ENCODE measurements at places on chromosomes 7 and 10. TPM values are rescaled to one million over a fixed set of nuclear protein-coding genes. Genes with fewer than 3 reads are reported as not detected.

DNA sequence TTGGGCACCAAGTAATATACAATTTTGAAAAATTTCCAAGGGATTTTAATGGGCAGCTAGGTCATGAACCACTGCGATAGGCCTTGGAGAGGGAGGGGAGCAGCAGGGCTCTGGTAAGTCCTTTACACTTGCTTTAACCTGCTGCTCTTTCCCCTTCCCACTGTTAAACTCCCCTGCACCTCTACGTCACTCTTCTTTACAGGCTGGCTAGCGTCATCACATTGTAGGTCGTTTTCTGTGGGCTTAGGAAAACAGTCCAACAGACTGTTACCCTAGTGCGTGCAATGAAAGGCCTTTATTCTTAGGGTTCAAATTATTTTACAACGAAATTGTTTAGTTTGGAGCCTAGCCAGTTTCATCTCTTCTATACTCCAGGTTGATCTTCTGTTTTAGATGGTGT is 235.7 kb downstream of the AUTS2 start:
- DNase-seq, result no peak

DNA sequence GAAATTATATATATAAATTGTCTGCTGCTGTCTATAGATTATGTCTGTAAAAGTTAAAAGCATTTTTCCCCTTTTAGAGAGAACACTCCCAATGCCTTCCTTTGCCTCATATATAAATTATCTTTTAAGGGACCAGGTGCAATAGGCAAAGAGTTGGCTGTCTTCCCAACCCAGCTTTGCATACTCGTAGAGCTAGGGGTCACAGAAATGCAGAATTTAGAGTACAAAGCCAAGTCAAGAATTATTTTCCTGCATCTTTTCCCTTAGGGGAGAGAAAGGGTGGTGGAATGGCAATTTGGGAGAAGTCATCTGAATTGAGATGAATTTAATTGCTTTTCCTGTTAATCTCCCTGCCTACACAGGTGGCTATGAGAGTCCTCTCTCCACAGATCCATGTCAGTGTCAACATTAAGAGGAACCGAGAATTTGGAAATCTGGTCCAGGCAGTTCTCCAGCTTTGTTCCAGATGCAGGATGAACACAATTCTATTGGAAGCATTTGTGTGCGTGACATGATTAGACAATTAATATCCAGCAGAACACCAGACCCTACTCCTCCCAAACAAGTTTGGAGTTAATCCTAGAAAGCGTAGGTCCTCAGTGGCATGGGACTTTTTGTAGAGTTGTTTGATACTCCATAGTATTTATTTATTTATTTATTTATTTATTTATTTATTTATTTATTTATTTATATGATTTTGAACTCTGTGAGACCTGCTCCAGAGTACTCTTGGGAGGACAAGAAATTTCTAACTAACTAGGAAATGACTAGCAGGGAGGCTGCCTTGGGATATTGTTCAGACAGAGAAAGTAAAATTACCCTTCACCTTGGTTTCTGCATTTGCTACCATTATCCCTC is 80.3 kb upstream of the SKAP2 start:
- DNase-seq, result no peak

DNA sequence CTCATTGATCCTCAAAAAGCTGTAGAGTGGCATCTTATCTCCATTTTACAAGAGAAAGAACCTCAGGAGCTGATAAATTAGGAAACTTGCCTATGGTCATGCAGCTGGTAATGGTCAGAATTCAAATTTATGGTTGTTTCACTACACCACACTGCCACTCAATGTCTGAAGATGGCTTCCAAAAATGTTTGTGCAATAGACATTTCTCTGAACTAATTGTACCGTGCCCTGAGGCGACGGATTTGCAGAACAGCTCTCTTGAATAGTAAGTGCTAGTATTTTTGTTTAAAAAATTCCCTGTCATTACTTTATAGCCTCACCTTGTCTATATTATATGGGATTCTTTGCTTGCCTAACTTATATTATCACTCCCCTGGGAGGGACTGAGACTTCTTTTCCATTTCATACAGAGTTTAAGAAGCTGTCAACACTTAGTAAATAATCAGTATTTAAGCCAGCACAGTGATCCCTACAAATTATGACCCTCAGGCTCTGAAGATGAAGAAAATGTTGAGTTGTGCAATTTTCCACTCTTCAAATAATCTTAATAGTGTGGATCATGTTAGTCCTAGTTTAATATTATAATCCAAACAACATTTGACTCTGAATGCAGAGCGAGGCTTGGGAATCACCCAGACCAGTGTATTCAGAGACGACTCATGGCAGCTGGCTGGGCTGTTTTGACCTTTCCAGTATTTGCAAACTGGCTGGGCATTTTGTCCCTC is 346.6 kb downstream of the PTEN start:
- DNase-seq, result no peak

DNA sequence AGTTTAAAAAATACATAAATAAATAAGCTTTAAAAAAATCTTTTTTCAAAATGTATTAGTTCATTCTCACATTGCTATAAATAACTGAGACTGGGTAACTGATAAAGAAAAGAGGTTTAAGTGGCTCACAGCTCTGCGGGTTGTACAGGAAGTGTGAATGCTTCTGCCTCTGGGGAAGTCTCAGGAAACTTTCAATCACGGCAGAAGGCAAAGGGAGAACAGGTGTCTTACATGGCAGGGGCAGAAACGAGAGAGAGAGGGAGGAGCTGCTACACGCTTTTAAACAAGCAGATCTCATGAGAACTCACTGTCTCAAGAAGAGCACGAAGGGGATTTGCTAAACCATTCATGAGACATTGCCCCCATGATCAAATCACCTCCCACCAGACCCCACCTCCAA is 114.6 kb downstream of the DNAJC1 start:
- no peak for DNase-seq

GRCh38 chr10:63964406-63964805 is 443.2 kb downstream of the REEP3 start:
- no peak for DNase-seq

GRCh38 chr10:124063750-124064603 is 29.4 kb downstream of the CHST15 start:
- DNase-seq, result no peak

GRCh38 chr10:83533290-83533689 is 606.0 kb upstream of the GHITM start:
- no peak for DNase-seq

GRCh38 chr7:128103498-128104107 is 72.4 kb upstream of the LRRC4 start:
- peak; percentile 32 for DNase-seq

DNA sequence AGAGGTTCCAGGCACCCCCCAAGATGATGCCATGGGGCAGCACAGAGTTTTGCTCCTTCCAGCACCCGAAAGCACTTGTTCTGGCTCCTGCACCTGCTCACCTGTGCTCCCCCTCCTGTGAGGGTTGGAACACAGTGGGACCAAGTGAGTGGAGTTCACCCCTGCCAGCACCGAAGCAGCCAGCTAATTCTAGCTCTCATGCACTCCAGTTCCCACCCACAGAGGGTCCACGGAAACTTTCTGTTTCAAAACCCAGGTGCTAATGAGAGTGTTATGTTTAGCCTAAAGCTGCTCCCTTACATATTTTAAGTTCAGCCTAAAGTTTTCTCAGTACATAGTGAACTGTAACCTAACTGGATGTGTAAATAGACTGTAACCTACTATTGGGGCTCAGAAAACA is 42.6 kb upstream of the SLC35G1 start:
- no peak for DNase-seq

DNA sequence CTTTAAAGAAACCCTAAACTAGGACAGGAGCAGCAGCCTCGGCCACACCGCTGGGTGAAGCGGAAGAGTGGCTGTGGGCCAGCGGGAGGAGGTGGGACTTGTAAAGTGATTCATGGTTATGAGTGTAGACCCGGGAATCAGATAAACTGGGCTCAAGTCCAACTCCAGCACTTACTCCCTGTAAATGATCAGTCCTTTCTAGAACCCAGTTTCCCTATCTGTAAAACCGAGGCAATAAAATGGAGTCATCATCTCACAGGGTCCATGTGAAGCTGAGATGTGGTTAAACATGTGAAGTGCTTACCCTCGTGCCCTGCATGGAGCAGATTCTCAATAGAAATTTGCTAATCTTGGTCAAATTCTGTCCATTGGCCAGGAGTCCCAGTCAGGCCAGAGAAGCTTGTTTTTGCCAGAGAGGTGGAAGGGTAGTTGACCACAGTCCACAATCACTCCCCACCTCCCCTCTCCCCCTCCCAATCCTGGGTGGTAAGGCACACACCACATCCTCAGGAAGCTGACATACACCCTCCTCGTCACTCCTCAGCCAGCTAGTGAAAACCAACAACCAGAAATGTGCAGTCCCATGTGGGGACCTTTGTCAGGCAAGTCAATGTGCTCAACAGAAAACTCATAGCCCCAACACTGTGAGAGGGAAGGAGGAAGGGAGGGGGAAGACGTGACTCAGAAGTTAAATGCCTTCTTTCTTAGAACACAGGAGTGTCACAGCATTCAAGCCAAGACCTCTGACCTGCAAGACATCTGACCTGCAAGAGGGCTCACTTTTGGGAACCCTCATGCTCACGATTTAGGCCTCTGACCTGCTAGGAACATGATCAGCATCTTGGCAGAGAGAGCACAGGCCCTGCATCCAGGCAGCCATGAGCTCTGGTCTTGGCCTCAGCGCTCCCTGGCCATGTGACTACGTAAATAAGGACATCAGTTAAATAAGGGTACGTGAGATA is 145.1 kb downstream of the PLXNA4 start:
- DNase-seq, result no peak

GRCh38 chr10:5645944-5646617 is 20.3 kb downstream of the ASB13 start:
- DNase-seq, result no peak

GRCh38 chr7:122312789-122313188 is 8.2 kb upstream of the FEZF1 start:
- no peak for DNase-seq

- no peak for DNase-seq
Observed at GRCh38 chr7:124603066-124603465, 162.5 kb downstream of the GPR37 start.

GRCh38 chr7:47537716-47538675 is 43.9 kb downstream of the TNS3 start:
- DNase-seq, result no peak

DNA sequence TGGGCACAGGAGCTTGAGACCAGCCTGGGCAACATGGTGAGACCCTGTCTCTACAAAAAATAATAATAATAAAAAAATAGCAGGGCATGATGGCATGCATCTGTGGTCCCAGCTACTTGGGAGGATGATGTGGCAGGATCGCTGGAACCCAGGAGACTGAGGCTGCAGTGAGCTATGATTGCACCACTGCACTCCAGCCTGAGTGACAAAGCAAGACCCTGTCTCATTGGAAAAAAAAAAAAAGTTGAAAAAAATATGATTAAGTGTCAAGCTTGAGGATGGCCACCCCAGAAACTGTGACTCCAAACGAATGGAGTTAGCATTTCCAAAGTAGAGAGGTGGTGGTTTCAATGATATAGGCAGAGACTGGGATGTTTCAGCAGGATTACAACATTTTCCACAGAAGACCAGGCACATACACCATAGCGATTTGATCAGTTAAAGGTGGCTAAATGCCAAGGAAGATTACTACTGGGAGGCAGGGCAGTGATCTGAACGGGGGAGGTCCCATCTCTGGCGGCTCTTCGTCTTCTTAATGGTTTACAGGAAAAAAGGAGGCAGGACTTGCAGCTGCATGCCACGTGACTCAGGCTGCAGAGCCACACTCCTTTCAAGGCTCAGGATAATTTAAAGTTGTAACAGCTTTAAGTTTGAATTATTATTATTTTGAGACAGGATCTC is 250.6 kb upstream of the GALNT17 start:
- no peak for DNase-seq

DNA sequence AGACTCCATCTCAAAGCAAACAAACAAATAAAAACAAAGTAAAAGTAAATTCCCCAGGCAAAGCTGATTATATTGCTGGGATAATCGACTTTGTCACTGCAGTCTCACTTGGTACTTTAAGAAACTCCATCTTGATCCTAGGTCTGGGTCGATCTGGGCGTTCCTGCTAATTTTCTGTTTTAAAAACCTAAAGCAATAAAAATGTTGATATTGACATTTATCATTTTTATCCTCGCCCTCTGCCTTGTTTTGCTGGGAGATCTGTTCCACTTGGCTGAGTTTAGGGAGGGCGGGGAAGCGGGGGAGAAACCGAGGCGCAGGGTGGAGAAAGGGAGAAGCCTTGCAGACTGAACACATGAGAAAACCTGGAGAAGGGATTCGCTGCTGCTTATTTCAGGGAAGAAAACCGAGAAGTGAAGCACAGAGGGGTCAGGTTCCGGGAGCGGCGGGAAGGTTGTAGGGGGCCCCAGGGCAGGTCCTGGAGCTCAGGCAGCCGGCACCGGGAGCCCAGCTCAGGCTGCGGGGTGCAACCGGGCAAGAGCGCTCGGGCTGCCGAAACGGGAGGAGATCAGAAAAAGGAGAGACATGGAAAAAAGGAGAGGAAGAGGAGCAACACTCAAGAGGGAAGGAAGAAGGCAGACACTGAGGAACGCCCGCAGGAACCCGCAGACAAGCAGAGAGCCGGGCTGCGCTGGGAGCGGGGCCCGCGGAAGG is 27.3 kb upstream of the KMT2C start:
- no peak for DNase-seq

GRCh38 chr10:99617696-99618095 is 2.5 kb downstream of the SLC25A28 start:
- DNase-seq, result no peak

DNA sequence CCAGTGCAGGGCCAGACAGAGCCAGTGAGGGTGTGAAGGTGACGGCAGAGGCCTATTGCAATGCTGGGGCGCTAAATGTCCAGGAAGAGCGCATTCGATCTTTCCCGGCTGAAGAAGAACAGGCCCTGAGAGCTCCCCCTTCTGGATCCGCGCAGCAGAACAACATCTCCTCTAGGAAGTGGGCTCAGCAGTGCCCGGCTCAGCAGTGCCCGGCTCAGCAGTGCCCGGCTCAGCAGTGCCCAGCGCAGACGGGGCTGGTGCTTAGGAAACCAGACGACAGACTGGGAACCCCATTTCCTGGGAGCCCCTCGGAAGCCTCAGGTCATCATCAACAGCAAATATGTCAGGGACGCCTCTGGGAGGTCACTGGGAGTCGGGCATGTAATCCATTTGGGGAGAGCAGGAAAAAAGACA is 4.7 kb upstream of the NOS3 start:
- DNase-seq, result peak; percentile 53

- no peak for DNase-seq
Observed at GRCh38 chr10:70715853-70716795, 43.8 kb downstream of the ADAMTS14 start.

- no peak for DNase-seq
Observed at GRCh38 chr10:89147256-89147655, 59.9 kb downstream of the CH25H start.

GRCh38 chr10:68088740-68089139 is 13.7 kb upstream of the HERC4 start:
- DNase-seq, result no peak

DNA sequence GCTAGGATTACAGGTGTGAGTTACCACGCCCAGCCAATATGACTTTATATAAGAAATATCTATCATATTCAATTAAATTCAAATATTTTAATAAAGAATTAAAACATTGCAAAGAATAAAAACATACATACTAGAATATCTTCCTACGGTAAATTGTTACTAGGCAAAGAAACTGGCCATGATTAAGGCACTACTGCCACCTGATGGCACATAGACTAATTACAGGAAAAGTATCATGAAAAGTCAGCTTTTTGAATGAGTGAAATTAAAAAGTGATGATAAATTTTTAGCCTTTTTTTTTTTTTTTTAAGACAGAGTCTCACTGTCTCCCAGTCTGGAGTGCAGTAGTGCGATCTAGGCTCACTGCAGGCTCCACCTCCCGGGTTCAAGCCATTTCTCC is 30.9 kb downstream of the MRPS33 start:
- no peak for DNase-seq

The OR13A1 gene
- not detected for total RNA-seq

The TUBAL3 gene
- not detected for total RNA-seq

The NFE2L3 gene
- total RNA-seq, result 4.5 TPM

The RGS10 gene
- total RNA-seq, result 27.3 TPM

The CCAR1 gene
- 88.5 TPM for total RNA-seq
